NCI-H1930 (cell line): ENCODE measurements at places on chromosomes 12 and 14.

- no peak for DNase-seq
Measured at GRCh38 chr12:16155938-16156337, 121.5 kb downstream of the SLC15A5 start.

DNA sequence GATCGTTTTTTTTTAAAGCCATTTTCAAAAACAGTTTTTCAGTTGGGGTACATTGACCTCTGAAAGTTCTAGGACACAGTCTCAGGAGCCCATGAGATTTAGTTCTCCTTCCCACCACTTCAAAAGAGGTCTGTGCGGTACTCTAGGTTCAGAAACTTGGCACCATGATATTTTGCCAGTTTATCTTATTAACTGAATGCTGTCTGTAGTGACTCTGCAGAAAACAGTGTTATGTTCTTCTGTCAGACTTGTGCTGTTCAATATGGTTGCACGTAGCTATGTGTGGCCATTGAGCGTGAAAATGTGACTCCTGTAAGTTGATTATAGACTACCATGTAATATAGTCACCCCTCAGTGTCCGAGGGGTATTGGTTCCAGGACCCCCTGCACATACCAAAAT lies 35.9 kb downstream of the CRADD start:
- no peak for DNase-seq

GRCh38 chr14:74946659-74947281 lies 8.6 kb downstream of the PGF start:
- DNase-seq = no peak

GRCh38 chr12:7129287-7129871 lies 690 bp upstream of the RBP5 start:
- DNase-seq = no peak

- no peak for DNase-seq
Measured at GRCh38 chr14:77296155-77296554, 24.5 kb downstream of the POMT2 start.

DNA sequence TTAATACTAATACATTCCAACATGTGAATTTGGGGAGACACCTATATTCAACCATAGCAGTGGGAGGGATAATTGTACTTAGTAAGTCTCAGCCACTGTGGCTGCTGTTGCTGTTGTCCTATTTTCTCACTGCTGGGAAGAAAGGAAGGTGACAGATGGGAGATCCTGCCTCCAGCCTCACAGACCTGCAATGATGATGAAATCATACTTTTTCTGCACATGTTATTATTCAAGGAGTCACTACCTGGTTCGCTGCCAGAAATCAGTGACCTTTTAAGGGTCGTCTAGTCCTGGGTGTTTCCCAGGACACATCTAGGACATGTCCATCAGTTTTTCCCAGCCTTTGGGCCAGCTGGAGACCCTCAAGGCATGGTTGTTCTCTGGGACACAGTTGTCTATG lies 106.2 kb upstream of the RPH3A start:
- DNase-seq = no peak

DNA sequence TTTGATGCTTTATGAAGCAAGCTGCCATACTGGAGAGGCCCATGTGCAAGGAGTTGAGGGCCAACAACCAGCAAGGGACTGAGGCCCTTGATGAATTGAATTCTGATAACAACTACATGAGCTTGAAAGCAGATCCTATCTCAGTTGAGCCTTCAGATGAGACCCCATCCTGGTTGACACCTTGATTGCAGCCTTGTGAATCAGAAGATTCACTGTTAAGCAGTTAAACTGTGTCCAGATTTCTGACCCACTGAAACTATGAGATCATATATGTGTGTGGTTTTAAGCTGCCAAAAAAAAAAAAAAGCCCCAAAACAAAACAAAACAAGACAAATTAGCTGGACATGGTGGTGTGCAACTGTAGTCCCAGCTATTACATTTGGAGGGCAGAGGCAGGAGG lies 42.1 kb downstream of the GPR19 start:
- no peak for DNase-seq

GRCh38 chr12:45168976-45169375 lies 46.9 kb upstream of the ANO6 start:
- DNase-seq = no peak

DNA sequence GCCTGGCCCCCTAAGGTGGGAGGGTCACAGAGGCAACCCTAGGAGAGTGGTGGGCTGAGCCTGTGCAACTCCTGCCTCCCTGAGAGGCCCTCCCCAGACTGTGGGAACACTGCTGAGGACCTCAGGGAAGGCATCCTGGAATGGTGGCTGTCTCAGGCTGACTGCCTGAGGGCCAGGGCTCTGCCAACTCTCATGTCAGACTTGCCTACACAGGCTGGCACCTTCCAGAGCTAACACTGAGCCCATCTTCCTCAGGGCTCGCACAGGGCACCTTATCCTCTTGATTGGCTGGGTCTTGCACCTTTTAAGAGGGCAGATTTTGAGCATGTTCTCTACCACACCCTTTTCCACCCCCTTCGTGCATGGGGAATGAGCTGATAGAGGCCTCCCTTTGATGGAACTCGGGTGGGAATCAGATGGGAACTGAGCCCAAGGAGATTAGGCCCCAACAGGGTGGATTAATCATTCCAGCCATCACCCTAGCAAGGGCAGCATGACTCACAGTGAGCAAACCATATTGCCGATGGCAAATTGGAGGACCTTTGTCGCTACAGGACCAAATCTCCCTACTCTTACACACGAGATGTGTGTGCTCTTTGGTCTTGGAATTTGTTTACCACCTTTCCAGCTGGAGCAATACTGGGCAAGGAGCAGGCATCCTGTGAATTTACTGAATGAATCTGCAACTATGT lies 702.8 kb downstream of the VRK1 start:
- no peak for DNase-seq

GRCh38 chr14:52267501-52268278 lies at the start of gene PTGDR:
PTGDR (plus strand) TSS chr14:52267698; CDS start chr14:52267815, 117 bp downstream.
- no peak for DNase-seq

GRCh38 chr14:54769951-54770863 lies 132.4 kb downstream of the GCH1 start:
- DNase-seq = no peak

DNA sequence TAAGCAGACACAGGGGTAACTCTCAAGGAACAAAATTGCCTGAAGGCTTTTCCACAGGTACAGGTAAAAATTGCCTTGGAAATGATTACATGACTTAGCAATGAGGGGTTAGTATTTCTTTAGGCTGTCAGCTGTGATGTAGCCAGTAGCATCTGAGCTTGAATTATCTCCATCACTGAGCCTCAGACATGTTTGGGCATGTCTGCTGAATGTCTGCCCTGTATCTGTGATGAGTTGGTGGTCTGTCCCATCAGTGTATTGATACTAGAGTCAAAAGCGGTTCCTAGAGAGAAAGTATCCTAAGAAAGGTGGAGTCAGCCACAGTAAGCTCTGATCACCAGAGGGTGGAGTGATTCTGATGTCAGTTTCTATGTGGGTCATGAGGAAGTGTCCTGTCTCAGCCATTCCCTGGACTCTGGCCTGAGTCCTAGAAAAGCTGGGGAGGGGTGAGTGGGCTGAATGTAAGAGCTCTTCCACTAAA lies 16.3 kb downstream of the AKAP6 start:
- no peak for DNase-seq

DNA sequence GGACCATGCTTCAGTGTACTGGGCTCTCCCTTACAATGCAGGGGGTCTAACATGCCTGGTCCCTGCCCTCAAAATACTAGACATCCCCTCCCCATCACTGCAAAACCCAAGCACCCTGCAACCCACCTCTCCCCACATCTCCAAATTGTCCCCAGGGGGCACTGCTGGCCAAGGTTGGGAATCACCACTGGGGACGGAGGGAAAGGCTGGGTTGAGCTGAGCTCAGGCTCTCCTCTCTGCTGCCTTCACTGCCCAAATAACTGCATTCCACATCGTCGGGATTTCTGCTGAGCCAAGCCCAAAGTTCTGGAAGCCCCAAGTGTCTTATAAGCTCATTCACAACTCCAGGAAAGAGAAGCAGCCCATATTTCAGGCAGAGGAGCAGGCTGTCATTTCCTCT lies 69.6 kb downstream of the NT5DC3 start:
- no peak for DNase-seq
